ENCODE measurements at places on chromosomes 12 and 14. TPM values are rescaled to one million over a fixed set of nuclear protein-coding genes. Genes with fewer than 3 reads are reported as not detected.

Gene SDR9C7
- not detected for total RNA-seq

Gene CIDEB
- 1.3 TPM for total RNA-seq

Gene BAZ1A
- 23.7 TPM for total RNA-seq

Gene NFE2
- 0.15 TPM for total RNA-seq

Gene POTEG
- total RNA-seq: not detected
